ENCODE measurements at places on chromosomes 11 and 22.
A peak's percentile ranks its signal among the peaks of the same experiment; 100 is the strongest.

DNA sequence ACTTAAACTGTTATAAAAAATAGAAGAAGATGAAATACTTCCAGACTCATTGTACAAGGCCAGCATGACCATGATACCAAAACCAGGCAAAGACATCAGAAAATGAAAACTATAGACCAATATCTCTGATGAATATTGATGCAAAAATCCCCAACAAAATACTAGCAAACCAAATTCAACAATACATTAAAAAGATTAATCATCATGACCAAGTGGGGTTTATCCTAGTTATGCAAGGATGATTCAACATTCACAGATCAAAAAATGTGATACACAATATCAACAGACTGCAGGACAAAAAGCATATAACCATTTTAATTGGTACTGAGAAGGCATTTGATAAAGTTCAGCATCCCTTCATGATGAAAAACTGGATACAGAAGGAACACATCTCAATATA, 824.5 kb upstream of the RAG2 start:
- DNase-seq: no peak

GRCh38 chr11:117882311-117882905, 6.0 kb upstream of the FXYD6 start:
- no peak for DNase-seq

GRCh38 chr11:7484131-7484530, 1.2 kb upstream of the OLFML1 start:
- DNase-seq: peak; percentile 63

DNA sequence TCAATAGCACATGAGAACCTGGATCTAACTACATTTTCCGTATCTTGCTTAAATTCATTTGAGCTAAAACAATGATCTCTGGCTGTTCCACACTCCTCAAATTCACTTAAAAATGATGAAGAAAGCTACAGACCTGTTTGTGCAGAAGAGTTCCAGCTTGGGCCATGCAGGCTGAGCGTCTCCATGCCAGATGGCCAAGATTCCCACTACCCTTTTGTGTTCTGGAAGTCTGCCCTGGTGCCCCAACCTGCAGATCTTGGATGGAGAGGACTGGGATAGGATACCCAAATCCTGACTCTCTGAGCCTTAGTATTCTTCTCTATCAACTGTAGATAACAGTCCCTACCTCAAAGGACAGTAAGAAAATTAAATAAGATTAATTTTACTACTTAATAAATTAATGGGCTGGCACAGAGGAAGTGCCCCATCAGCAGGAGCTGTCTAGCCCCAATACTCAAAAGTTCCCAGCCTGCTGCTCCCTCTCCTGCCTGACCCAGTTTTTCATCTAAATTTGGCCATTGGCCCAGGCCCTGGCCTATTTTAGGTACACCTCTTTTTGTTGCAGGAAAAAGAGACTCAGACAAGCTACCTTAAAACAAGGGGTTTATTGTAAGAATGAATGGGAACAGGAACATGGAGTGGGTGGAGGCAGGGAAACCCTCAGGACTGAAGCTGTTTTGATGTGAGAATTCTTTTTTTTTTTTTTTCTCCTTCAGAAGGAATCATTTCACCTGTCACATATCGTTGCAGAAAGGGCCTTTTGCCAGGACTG, 81.4 kb upstream of the GRK3 start:
- no peak for DNase-seq

- no peak for DNase-seq
These were observed 3.3 kb downstream of the TECTA start for GRCh38 chr11:121104312-121104762.

GRCh38 chr22:38313384-38313955, 3.8 kb downstream of the CSNK1E start:
- DNase-seq: peak; percentile 72

DNA sequence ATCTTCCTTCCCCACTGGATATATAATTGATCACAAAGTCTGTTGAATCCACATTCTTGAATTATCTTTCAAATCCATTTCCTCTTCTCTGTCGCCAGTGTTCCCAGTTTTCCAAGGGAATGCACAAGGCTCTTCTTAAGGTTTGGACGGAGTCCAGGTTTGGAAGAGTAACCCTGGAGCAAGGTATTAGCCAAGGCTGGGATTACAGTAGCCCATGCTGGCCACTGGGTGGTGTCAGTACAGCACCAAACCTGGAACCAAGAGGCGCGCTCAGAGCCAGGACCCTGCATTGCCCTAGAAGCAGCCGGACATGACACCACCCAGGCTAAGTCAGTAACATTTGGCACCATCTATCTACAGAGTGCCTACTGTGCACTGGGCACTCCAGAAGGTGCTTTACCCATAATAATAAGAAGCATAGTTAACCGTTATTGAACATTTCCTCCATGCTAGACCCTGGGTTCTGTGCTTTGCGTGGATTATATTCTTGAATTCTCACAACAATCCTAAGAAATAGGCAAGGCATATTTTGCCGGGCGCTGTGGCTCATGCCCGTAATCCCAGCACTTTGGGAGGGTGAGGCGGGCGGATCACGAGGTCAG, 48.0 kb upstream of the CLPB start:
- DNase-seq: peak; percentile 78

DNA sequence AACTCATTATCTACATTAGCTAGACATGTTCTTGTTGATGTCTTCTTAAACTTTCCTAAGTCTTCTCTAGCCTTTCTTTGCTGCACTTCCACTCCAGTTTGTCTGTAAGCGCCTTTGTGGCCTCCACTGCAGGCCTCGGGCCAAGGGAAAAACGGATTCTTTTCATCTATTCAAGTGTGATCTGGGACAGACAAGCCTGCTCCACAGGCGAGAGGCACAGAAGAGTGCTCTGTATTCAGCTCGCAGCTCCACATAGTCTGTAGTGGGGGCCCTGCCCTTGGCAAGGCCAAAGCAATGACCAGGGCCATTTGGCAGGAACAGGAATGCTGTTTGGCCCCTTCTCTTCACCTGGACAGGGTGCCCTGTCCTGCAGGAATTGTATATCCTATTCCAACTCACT, 84.1 kb upstream of the BARX2 start:
- no peak for DNase-seq

GRCh38 chr22:46580940-46581537, 39.1 kb upstream of the GRAMD4 start:
- DNase-seq: no peak

DNA sequence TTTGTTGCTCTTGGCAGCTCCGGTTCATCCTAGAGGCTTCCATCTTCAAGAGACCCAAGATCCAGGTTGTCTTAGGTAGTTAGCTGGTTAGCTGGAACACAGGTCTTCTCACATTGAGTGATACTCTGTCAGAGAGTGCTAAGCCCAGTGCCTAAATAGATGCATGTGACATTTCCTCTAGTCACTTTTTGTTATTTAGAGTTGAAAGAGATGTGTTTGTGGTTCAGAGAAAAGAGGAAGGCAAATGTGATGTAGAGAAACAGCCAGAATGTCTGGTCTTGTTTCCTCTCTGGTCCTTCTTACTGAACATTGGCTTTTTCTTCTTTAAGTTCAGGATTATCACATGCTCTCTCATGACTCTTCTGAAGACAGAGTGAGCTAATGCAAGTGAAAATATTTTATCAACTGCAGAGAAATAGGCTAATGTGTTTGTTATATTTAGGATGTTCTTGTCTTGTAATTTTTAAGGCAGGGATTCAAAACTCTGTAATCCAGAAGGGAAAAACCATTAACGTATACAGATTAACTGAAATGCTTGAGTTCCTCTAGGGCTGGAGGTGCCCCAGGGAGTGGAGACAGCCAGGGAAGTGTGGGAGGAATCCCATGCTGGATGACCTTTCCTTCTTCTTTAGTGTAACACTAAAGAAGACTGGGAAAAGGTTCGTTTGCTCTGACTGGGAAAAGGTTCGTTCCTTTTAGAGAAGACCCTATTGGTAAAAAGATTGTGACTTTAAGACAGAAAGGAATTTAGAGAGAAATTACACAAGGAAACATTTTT, 75.4 kb downstream of the SWAP70 start:
- DNase-seq: no peak
